ENCODE measurements at places on chromosomes 6 and 20.

GRCh38 chr6:37092923-37093727, 76.8 kb upstream of the PIM1 start:
- DNase-seq = peak; percentile 89

- DNase-seq = no peak
Observed at GRCh38 chr6:45966797-45967196, 48.9 kb downstream of the CLIC5 start.

DNA sequence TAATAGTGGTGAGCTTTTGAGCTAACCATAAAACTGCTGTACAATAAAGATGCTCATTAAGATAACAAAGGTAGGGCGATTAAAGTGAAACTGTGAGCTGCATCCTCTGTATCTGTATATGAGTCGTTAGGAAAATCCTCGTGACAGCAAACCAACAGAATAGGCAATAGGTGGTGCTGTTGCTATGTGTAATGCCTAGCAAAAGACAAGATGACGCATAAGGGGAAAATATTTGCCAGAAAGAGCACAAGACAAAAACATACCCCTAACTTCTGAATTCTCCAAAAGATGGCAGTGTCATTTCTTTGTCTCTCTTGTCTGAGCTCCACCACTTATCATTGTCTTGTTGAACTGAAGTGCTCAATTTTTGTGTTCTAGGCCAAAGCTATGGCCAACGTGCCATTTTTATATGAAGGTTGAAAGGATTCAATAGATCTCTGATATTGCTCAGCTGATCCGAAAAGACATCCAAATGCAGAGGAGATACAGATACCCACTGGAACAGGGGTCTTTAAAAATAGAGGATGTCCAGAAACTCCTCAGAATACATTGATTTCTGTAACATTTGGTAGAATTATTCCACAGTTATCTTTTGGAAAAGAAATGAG, 56.3 kb upstream of the ANKEF1 start:
- DNase-seq = peak; percentile 75

GRCh38 chr20:9186396-9186795, 117.5 kb downstream of the PLCB4 start:
- no peak for DNase-seq

DNA sequence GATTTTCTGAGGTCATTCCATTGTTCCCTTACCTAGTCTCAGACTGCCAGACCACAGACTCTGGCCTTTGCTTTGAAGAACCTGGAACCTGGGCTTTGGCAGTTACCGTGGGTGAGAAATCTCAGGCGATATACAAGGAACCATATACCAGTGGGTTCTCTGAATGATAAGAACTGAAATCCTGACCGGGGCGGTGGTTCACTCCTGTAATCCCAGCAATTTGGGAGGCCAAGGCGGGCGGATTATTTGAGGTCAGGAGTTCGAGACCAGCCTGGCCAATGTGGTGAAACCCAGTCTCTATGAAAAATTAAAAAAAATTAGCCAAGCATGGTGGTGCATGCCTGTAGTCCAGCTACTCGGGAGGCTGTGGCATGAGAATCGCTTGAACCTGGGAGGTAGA, 14.3 kb upstream of the SGK2 start:
- DNase-seq = no peak
